ENCODE measurements at places on chromosomes 12 and 14.

GRCh38 chr12:113844495-113845210, 121.5 kb downstream of the RBM19 start:
- no peak for DNase-seq

GRCh38 chr12:18171571-18171970, 81.6 kb upstream of the RERGL start:
- DNase-seq, result no peak

GRCh38 chr12:122350141-122350848, 72.2 kb downstream of the CLIP1 start:
- DNase-seq, result no peak

- DNase-seq, result peak; percentile 98
Observed at GRCh38 chr14:64540208-64541202, at the start of gene HSPA2. Gene HSPA2, plus strand, starts transcription at chr14:64540741. Its CDS starts 109 bp downstream, at chr14:64540850.

DNA sequence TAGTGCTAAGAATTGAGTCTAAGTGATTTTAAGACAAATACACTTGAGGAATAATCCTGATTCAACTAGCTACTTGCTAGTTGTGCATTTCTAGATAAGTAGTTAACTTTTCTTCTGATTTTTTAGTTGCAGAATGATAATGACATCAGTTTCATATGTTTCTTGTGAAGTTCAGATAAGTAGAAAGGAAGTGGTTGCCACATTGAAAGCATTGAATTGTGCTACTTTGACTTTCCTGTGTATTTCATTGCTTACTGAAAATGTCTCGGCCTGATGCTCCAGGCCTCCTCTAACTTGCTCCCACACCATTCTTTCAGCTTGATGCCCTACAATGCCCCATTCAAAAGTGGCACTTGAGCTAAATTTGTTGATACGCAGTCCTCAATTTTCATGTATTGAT, 980.0 kb downstream of the TMTC2 start:
- DNase-seq, result no peak

GRCh38 chr12:19894050-19894449, 454.8 kb downstream of the AEBP2 start:
- no peak for DNase-seq

DNA sequence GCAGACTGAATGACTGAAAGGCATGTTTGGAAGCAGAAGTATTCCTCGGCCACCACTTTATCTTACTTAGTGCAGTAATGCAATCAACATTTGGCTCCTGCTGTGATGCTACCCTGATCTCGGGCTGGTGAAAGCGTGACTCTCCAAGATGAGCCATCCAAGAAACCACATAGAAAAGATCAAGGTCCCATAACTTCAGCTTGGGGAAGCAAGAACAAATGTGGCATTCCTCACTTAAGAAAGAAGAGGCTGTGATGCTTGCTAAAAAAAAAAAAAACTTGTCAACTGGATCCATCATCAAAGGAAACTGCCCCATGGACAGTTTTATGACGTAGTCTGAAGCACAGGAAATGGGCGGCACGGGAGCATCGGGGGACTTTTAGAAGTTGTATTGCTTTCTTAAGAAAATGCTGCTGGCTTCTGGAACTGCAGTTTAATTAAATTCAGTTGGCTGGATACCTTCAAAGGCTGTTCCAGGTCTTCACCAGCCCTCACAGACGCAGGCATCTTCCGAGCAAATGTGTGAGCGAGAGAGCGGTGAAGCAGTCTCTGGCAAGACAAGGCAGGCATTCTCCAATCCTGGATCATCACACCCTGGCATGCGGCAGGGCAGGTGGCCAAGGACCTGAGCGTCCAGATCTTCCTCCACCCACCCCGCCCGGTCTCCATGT, 38.2 kb upstream of the MAP1LC3B2 start:
- no peak for DNase-seq

Measured in substantia nigra (tissue), 51 donors.